Frontal cortex (tissue), 4 donors: ENCODE measurements at places on chromosomes 5 and 9.

DNA sequence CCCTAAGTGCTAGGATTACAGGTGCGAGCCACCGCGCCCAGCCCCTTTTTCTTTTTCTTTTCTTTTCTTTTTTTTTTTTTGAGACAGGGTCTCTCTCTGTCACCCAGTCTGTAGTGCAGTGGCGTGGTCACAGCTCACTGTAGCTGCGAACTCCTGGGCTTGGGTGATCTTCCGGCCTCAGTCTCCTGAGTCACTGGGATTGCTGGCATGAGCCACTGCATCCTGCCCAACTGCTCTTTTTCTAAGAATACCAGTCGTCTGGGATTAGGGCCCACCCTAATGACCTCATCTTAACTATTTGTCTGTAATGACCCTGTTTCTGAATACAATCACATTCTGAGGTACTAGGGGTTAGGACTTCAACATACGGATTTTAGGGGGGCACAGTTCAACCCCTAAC is 34.1 kb upstream of the NANS start:
- no peak for DNase-seq

- no peak for DNase-seq
Measured at GRCh38 chr5:39025456-39025855, 48.7 kb downstream of the RICTOR start.

DNA sequence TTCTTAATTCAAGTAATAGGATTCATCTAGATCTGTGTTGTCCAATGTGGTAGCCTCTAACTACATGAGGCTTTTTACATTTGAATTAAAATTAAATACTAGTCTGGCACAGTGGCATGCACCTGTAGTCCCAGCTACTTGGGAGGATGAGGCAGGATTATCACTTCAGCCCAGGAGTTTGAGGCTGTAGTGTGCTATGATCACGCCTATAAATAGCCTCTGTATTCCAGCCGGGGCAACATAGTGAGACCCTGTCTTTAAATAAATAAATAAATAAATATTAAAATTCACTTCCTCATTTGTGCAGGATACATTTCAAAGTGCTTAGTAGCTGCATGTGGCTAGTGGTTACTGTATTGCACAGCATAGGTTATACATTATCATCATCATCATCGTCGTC is 91.8 kb downstream of the UBE2R2 start:
- DNase-seq: no peak

- no peak for DNase-seq
Measured at GRCh38 chr9:118595719-118596305, 773.4 kb downstream of the BRINP1 start.

GRCh38 chr9:125608489-125609224 is 98.4 kb downstream of the MAPKAP1 start:
- DNase-seq: no peak

GRCh38 chr5:3004361-3005080 is 253.0 kb upstream of the IRX2 start:
- no peak for DNase-seq
